Suppressor macrophage (primary cell): ENCODE measurements at places on chromosomes 3 and 15.

- no peak for DNase-seq
These were observed 114.7 kb downstream of the B3GALNT1 start for GRCh38 chr3:160990446-160990845.

DNA sequence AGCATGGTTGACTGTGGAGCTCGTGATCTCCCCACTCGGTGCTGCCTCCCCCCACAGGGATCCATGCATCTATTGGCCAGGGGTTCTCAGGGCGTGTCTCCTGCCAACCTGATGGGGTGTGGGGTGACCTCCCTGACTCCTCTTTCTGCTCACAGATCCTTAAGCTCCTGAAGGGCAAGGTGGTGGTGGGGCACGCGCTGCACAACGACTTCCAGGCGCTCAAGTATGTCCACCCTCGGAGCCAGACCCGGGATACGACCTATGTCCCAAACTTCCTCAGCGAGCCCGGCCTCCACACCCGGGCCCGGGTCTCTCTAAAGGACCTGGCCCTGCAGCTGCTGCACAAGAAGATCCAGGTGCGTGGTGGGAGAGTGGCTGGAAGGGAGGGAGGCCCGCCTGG, 7.9 kb downstream of the AEN start:
- no peak for DNase-seq

DNA sequence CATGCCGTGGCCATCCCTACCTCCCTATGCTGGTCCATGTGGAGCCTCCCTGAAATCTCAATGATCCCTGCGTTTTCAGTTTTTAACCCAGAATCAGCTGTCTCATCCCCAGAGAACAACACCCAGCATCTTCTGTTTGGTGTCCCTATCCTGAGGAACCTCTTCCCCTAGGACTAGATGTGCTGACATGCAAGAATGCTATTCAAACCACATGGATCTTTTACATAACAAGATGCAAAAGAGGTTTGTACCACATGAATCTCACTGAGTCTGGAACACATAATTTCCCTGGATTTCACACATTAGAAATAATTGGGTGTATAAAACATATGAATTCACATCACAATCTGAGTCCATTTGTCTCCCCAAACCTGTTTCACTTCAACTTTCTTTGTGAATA, 174.6 kb upstream of the NECTIN3 start:
- DNase-seq: no peak

- DNase-seq: no peak
These were observed 31.1 kb upstream of the SV2B start for GRCh38 chr15:91068966-91069365.

GRCh38 chr3:100833483-100833882, 124.2 kb downstream of the TFG start:
- DNase-seq: no peak

DNA sequence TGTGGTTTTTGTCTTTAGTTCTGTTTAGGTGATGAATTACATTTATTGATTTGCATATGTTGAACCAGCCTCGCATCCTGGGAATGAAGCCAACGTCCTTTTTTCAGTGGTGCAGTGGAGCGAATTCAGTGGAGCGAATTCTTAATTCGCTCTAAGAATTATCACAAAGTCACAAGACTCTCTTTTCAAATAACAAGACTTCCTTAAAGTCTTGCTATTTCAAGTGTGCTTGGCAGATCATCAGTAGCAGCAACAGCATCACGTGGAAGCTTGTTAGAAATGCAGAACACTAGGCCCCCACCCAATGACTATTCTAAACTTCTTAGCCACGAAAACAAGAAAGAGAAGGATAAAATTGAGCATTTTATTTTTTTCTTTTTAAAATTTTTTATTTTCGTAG, 58.1 kb upstream of the CD200R1L start:
- no peak for DNase-seq

GRCh38 chr3:24680214-24680967, 185.7 kb upstream of the THRB start:
- peak; percentile 86 for DNase-seq

GRCh38 chr3:159513867-159514380, 474.7 kb upstream of the IL12A start:
- DNase-seq: no peak

DNA sequence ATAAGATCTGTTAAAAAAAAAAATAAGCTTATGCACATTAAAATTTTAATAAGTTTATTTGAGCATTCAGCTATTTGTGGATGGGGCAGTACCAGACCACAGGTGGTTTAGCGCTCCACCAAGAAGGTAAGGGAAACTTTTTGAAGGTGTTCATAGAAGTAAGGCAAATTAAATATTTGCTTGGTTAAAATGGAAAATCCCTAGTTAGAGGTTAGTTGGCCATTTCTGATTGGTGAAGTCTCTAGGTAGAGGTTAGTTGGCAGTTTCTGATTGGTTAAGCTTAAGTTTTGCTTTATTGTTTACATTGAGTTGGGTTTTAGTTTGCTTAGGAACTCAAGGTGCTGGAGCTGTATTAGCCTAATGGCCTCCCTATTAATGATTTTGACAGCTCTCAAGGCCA, 30.7 kb downstream of the SCN11A start:
- no peak for DNase-seq

DNA sequence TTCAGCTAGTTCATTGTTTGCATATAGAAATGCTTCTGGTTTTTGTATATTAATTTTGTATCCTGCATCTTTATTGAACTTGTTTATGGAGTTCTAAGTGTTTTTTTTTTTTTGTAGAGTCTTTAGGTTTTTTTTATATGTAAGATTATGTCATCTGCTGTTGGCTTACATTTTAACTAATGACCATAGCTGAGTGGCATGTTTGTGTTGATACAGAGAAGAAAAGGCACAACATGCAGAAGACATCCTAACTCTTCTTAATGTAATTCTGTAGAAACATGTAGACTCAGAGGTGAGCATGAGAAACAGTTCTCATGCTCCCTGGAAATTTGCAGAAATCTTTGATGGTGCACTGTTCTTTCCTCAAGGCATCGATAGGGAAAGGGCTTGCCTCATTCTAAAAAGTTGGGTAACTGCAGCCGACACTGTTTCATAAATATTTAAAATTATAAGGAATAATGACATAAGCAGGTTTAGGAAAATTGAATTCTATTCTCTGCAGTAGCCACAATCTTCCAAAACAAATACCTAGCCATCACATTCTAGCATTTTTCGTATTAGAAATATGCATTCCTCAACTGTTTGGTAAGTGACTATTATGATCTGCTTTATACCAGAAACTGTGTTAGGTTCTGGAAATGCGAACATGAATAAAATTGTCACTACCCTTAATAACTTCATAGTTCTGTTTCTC, 499.6 kb upstream of the KCNMB2 start:
- no peak for DNase-seq

- no peak for DNase-seq
These were observed 530.8 kb downstream of the DIPK2A start for GRCh38 chr3:144502402-144502801.

DNA sequence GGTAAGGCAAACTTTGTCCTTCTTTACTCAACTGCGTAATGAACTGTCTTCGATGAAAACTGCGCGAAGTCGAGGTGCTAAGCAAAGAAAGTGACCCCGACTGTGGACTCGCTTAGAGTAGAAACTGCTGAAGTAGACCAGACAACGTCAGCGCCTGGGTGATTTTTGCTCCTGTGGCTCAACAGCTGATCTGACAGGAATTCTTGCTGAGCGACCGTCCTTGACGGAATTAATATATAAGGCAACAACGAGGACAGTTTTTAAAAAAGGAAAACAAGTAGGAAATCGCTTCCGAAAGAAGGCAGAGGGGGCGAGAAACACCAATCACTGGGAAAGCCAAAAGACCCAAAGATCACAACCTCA, 541 bp downstream of the RPS27L start:
- peak; percentile 67 for DNase-seq

DNA sequence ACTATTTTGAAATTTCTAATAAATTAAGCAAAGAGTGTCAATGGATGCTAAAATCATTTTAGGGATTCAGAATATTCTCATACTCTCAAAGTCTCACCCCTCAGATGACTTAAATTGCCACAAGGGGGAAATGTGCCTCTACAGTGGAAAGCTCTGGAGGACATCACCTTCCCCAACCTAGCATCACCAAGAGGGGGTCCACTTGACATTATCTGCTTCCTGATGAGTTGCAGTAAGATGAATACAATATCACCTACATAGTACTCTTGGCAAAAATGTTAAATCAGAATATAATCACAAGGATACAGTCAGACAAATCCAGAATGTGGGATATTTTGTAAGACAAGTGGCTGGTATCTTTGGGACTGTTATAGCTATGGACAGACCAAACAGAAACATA, 290.1 kb downstream of the MFSD1 start:
- DNase-seq: no peak

DNA sequence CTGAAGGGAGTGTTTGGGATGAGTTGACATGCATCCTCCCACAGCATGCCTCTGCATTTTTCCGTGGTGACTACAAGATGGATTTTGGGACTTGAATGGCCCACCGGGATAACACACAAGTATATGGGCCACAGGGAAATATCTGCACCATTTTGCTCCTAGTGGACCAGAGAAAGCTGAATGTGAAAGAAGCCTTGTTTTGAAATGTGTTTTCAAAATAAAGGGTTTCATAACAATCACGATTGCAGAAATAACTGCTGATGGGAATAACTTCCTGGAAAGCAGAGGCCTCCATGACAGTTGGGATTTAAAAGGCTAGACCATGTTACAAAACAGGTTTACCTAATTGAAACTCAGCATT, 77.5 kb upstream of the PRR23C start:
- DNase-seq: no peak

- DNase-seq: no peak
These were observed 329.8 kb upstream of the RASGRP1 start for GRCh38 chr15:38894243-38894948.

- DNase-seq: no peak
These were observed 63.3 kb downstream of the RAD18 start for GRCh38 chr3:8899876-8900460.

- peak; percentile 37 for DNase-seq
These were observed 7.6 kb downstream of the CORO2B start for GRCh38 chr15:68586274-68586961.

GRCh38 chr3:120569222-120570057, 26.7 kb upstream of the NDUFB4 start:
- DNase-seq: no peak

- no peak for DNase-seq
These were observed 272.7 kb downstream of the MECOM start for GRCh38 chr3:169390741-169391305.

DNA sequence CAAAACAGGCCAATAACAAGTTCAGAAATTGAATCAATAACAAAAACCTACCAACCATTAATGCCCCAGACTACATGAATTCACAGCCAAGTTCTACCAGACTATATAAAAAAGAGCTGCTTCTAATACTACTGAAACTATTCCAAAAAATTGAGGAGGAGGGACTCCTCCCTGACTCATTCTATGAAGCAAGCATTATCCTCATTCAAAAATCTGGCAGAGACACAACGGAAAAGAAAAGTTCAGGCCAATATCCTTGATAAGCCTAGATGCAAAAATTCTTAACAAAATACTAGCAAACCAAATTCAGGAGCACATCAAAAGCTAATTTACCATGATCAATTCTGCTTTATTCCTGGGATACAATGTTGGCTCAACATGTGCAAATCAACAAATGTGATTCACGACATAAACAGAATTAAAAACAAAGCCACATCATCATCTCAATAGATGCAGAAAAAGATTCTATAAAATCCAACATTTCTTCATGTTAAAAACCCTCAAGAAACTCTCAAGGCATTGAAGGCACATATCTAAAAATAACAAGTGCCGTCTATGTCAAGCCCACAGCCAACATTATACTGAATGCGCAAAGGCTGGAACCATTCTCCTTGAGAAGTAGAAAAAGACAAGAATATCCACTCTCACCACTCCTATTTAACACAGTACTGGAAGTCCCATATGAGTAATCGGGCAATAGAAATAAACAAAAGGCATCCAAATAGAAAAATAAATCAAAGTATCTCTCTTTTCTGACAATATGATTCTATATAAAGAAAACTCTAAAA, 573.6 kb upstream of the GRM7 start:
- DNase-seq: no peak

GRCh38 chr15:98920091-98920880, 87.3 kb downstream of the PGPEP1L start:
- no peak for DNase-seq

DNA sequence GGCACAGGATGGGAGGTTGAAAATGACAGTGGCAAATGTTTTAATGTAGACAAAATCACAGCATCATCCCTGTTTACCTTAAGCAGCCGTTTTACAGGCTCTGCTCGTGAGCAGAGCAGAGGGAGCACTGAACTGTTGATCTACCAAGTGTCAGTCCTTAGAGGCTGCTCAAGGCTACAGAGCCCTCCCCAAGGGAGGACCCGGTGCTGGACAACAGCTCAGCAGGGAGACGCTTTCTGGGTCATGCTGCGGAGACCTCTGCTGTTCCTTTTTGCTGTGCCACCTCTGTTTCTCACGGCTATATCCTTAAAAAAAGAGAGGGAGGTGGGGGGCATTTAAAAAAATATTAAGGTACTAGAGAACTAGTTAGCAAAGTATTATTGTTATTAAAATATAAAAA, 400.2 kb downstream of the GABRB3 start:
- no peak for DNase-seq

DNA sequence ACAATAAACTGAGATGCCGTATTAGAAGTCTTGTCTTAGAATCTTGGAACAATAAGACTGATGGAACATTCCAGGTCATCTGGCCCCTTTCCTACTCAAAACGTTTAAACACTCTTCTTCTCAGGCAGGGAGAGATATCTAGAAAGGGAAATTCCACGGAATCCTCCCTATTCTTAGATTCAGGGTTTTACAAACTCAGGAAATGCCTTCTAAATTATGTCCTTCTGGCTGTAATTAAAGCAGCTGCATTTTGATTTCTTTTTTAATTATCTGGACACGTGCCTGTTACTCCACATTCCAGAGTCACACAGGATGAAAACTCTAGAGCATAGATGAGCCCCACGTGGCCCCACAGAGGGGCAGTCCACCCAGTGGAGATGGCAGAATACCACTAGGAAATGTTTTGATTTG, 41.5 kb upstream of the MTMR10 start:
- no peak for DNase-seq
